Calu3 (cell line): ENCODE measurements at places on chromosomes 3 and 15. TPM values are rescaled to one million over a fixed set of nuclear protein-coding genes. Genes with fewer than 3 reads are reported as not detected.

DNA sequence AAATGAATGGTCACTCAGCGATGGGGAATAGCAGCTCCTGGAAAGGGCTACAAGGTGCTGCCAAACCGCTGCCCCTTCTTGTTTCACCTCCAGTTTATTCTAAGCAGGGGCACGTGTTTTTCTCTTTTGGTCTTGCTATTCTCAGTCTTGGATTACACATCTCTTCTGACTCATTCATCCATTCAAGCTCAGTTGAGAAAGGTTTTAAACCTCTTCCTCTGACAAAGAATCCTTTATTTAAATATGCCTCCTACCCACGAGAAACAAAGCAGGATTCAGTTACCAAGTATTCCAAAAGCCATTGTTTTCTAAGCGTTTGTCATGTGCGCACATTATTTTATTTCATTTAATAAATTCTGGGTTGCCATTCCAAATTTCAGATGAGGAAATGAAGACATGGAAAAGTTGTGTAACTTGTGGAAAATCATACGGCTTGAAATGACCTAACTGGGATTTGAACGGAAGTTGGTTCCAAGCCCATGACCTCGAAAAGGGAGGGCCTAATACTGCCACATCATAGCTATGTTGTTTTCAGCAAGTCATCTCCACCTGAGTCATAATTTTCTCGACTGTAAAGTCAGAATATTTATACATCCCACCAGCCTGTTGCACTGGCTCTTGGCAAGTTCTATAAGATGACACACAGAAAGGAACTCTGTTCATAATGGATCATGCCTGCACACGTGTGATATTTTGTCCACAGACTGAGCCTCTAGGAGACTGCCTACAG, 292.0 kb upstream of the SLCO3A1 start:
- DNase-seq: peak; percentile 51

DNA sequence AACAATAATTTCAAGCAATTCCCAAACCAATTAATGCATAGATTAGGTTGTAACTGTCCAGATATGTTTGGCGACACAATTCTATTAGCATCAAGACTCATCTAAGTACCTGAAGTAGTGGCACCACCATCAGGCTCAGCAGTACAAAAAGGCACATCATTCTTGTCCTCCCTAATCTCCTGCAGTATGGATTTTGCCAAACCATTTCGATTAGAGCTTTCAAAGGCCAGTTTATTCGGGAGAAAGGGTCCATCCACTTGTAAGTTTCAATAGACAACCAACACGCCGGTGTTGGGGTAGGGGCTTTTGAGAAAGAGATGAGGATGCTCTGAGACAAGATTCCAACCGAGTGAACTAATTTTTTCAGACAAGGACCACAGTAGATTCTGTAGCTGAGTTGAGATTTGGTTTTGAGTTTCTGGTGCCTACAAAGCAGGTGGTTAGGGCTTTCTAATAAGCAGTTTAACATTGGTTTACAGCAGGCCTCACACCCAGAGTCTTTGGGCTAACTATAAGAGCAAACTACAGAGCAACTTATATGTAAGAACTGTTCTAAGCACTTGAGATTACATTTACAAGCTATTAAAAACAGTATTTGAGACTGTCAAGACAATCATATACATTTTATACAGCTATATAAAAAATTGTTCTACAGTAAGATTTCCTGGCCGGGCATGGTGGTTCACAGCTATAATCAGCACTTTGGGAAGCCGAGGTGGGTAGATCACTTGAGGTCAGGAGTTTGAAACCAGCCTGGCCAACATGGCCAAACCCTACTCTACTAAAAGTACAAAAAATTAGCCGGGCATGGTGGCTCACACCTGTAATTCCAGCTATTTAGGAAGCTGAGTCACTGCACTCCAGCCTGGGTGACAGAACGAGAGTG, 4.5 kb downstream of the RPL22L1 start:
- DNase-seq: no peak

EHD4 gene
- 20.2 and 20.7 TPM in 2 replicates for total RNA-seq

DPPA2 gene
- total RNA-seq: not detected in 2 replicates

TTC21A gene
- 8.1 and 9.1 TPM in 2 replicates for total RNA-seq

DNA sequence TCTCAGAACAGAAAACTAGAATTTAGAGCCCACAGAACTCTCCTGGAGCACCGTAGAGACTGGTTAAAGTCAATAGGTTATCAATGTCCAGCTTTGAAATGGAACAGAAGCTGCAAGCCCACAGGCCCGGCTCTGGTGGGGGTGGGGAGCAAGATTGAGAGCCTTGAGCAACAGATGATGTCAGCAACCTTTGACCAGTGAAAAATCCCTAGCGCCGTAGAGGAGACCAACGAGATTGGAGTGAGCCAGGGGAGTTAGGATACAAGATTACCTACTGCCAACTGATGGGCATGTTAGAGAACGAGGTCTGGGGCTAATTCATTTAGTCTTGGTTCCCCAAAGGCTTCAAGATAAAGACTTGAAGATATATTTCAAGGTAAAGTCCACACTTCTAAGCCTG, 345.5 kb upstream of the LMCD1 start:
- DNase-seq: no peak

DNA sequence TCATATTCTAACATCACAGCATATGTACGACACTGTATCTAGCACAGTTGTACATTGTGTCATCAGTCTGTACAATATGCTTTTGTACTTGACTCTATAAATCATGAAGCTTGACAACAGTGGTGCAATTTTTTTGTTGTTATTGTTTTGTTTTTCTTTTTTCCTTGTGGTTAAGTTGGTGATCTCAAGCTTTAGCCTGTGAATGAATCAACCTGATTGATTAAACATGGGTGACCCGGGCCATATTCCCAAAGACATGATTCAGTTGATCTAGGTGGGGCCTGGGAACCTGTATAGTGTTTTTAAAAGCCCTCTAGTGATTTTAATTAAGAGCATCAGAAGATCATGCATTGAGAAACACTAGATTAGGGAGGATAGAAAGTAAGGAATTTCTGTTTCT, 101.8 kb upstream of the AADACL2 start:
- DNase-seq: no peak

DNA sequence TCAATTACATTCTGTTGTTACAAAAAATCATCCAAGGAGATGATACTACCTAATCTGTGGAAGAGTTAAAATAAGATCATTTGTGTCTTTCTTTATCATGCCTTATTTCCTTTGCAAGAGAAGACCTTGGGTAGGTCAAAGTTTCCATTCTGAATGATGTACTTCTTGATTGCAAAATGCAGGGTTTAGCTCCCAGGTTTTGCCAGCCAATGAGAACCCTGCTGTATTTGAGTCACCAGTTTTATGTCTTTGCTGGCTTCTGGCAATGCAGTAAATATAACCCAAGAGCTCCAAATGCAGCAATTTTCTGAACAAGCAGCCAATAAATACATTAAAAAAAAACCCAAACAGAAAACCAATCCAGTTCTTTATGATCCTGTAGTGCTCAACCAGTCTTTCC, 204.9 kb downstream of the CADPS start:
- no peak for DNase-seq

DNA sequence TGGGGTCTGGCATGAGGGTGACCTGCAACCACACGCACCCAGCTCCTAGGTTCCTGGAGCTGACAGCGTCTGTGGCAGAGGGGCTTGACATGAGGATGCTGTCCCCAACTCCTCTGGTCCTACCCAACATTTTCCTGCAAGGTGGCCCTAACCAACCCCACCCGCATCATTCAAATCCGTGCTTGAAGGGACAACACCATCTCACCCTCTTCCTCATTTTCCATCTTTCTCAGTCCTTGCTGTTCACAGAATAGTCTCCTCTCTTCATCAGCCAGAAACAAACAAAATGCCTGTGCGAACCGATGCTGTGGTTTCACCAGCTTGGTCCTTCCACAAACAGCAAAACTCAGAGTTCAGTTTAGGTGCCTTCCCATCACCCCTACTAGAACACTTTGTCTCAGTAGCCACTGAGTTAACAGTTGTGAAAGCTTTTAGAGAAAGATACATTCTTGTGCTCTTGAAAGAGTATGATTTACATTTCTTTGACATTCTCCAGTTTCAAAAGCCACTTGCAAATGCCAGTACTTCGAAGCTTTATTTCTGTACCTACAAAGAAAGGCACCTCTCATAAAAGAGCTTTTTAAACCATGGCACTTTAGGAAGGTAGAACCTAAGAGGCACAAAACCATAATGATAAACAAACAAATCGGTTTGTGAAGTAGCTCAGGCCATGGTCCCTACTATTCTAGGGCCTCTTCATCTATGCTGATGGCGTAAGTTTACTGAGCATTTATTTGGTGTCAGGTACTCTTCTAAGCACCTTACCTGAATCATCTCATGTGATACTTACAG, 360.1 kb downstream of the SHQ1 start:
- no peak for DNase-seq

GRCh38 chr3:42273361-42273760, 7.4 kb upstream of the CCK start:
- DNase-seq: no peak

DNA sequence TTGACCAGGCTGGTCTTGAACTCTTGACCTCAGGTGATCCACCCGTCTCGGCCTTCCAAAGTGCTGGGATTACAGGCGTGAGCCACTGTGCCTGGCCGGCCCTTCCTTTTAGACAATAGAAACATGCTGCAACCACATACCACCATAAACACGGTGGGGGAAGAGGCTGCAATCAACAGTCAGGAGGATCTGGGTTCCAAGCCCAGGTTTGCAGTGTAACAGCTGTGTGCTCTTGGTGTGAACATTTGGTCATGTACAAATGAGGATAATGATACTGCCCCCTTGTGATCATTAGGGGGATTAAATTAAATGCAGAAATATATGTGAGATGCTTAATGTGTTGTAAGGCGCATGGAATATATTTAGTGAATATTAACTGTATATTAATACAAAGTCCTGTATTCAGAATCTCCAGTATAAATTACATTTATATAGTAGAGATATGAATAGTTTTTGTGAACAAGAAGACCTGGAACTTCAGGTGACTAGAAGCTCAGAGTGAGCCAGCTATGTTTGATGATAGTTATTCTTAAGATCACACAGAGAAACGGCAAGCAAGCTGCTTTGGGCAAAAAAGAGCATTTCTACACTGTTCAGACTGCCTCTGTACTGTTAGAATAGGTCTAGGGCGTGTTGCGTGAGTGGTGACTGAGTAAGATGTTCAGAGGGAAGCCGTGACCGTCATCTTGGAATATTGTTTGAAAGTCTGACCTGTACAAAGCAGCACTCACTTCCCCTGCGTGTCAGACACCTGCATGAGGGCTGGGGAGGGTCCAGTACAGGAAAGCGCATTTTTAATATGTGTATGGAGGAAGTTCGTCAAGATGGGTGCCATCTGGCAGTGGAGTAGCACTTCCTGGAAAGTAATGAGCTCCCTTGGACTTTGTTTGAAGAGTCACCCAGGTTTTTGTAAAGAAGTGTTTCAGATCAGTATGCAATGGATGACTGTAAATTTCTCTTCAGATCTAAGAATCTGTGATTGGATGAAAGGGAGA, 125.8 kb downstream of the PGPEP1L start:
- no peak for DNase-seq

SSUH2 gene
- total RNA-seq: 0.54 TPM in 1 of 2 replicates, not detected in the other

TEX55 gene
- not detected in 2 replicates for total RNA-seq

HRG gene
- 0.17 and 0.40 TPM in 2 replicates for total RNA-seq

DNA sequence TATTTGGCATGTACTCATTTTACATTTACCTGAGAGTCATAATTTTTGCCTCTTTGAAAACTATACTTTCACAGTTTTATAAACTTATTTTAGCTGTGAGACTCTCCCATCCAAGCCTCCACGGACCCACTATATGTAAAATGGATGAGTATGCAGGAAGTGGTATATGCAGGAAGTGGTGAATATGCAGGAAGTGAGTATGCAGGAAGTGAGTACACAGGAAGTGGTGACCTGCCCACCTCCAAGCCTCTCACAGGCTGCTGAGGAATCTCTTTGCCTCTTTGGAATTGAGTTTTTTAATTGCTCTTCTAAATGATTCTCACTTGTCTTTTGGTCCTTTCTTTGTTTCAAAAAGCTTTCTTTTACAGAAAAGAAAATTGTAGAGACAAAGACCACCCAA, 85.2 kb downstream of the KBTBD8 start:
- DNase-seq: no peak

- no peak for DNase-seq
Observed at GRCh38 chr3:21390856-21391255, 360.2 kb downstream of the ZNF385D start.

- no peak for DNase-seq
Observed at GRCh38 chr3:156253150-156253549, 132.8 kb downstream of the KCNAB1 start.

DNA sequence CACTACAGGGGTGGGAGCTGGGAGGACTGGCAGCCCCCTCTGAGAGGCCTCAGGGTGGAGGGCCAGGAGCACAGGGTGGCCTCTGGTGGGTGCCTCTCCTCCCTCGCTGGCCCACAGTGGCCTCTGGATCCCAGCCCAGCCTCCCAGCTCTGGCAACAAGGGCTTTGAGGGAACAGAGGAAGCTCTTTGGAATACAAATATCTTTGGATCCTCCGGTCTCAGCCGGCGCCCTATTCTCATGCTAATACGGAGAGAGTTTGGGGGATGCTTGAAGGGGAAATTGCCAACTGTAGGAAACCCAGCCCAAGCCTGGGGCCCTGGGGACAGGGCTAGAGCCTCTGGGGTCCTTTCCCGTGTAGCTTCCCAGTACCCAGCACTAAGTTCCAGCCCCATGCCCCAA, 33.4 kb upstream of the INSYN1 start:
- no peak for DNase-seq

DNA sequence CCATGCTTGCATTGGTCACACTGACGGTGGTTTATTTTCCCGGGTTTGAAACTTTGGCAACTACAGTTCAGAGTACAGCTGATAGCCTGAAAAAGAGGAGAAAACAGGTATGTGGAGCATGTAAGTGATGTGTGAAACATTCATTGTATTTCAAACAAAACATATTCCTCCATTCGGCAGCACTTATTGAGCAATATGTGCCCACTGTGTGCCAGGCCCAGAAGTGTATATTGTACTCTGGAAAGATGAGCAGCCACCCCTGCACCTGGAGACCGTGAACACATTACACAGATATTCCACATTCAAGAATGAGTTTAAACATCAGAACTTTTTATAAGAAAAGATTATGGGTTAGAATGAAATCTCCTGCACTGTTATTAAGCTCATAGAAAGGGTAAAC, 16.3 kb downstream of the BNC1 start:
- no peak for DNase-seq

DNA sequence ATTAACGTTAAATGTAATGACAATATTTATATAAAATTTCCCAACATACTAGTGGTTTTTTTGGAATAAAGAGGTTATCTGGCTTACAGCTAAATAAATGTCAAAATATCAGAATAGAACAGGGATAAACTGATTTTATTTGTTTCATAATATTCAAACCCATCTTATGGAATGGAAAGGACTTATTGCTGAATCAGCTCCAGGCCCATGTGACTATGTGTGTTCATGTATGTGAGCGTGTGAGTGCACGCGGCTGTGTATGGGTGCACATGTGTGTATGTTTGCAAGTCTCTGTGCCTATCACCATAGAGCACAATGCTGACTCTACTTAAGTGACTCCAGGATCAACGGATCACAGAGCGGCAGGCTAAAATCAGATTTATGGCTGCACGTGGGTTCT, 392.3 kb upstream of the GRM7 start:
- no peak for DNase-seq

CCDC39 gene
- not detected in 2 replicates for total RNA-seq
